AML-193 (cell line): ENCODE measurements at places on chromosomes 6 and 20.
A peak's percentile ranks its signal among the peaks of the same experiment; 100 is the strongest.

- peak; percentile 85 for DNase-seq
Measured at GRCh38 chr20:44960103-44960852, at the start of gene TOMM34. Gene TOMM34 (minus strand): TSS chr20:44960397. CDS start chr20:44960333, 64 bp downstream.

GRCh38 chr6:51570168-51570921 lies 517.1 kb downstream of the PKHD1 start:
- DNase-seq = no peak

- peak; percentile 85 for DNase-seq
Measured at GRCh38 chr6:18215436-18215835, 48.9 kb downstream of the DEK start.

DNA sequence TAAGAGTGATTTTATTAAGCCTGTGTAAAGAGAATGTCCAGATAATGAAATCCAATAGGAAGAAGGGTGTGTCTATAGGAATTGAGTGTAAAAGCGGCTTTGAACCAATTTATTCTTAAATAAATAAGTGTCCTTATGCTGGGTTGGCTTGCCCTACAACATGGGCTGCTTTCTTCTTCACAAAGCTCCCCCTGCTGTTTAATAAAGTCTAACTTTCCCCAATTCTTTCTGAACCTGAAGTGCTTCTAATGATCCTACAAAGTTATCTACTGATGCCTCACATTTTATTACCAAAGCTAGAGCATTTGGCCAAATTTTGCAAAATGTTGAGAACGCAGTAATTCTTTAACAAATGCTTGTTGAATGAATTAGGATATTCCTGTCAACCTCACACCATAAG lies 36.3 kb upstream of the SIRT5 start:
- peak; percentile 74 for DNase-seq

DNA sequence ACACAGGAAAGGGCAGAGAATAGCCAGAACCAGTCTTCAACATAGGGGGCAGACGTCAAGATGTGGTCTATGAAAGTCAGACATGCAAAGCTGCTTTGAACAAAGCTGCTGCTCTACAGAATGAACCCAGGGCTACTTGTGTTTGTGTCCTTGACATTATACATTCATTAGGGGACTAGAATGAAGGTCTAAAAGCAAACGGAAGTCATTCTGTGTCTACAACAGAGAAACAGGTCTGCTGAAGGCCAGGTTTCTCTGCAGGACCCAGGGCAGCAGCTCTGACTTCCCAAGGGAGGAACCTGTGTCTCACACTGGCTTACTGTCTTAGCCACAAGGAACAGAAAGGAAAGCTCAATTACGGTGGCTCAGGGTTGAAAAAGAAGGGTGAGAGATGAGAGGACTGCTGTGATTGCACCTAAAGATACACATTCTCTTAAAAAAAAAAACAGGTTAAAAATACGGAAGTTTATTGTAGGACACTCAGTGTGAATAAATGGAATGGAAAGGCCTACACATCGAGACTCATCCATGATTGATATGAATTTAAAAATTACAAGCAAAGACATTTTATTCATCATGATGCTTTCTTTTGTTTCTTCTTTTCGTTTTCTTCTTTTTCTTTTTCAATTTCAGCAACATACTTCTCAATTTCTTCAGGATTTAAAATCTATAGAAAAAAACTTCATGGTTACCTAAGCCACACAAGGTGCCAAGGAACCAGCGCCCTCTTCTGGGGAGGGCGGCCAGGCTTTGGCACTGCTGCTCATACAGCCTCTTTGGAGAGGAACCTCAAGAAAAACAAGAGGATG lies 6.7 kb downstream of the PSMA7 start:
- peak; percentile 72 for DNase-seq

- no peak for DNase-seq
Measured at GRCh38 chr20:20799716-20800312, 87.4 kb upstream of the RALGAPA2 start.

DNA sequence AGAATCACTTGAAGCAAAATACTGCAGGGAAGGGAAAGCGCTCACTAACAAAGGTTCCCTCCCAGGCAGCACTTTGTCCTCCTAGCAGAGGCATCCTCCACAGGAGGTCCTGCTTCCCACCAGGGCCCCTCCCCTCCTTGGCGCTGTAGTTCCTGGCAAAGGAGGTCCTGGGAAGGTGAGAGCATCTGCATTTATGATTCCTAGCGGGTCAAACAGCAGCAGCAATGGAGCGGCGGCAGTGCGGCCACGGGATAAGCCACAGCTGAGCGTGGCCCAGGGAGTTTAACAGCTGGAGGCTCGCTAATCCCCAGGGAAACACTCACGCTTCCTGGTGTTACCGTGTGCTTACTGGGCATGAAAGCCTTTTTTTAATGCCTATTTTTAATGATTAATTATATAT lies 185.8 kb downstream of the TTLL2 start:
- no peak for DNase-seq

DNA sequence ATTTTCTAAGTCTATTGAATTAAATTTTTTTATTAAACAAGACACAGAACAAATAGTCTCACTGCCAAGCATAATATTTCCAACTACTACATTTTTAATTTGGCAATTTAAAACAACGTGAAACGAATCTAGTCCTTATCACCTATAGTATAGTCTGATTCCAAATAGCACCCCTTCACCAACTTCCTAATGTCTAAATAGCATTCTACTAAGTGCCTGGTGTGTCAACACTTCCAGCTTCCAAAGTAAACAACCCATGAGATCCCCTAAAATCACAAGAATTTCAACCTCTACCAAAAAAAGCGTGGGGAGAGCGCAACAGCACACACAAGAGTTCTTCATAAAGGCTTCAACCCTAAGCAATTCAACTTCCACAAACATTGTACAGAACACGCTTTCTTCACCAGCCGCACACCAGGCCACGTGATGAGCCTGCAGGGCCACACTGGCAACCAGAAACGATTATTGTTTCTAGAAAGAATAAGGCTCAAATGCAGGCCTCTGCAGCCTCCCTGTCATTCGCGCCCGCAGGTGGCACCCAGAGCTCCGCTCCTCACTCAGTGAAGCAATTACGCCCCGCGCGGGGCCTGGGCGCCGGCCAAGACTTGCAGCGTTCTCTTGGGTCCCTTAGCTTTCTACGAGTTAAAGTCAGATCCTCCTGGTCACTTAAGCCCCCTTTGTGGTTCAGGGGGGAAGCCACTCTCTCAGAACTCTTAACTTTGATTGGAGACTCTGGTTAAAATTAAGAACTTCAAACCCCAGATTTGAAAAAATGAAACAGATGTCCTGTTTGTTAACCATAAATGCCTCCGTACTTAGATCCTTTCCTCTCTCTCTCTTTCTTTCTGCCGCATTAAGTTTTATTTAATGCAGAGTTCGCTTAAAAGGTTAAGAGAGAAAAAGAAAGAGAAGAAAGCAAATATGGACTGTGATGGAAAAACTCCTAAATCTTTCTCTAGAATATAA lies 18.3 kb downstream of the SIM1 start:
- DNase-seq = no peak

DNA sequence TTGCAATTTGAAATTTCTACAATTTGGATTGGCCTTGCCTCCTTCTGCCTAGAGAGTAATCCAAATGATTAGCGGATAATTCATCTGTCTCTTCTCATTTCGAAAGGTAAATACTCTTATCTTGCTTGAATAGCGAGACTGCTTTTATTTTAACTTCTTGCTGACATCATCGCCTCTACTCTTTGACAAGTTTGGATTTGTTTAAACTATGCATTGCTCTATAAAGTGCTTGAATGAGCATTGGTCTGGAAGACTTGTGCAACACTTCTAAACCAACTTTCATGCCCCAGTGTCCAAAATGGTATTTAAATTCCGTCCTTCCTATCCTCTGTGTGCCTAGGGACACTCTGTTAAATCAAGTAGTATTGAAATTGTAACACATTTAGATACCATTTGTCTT lies 384.1 kb upstream of the SLC35B3 start:
- DNase-seq = no peak

- DNase-seq = no peak
Measured at GRCh38 chr20:58656831-58657230, 5.7 kb downstream of the STX16 start.

DNA sequence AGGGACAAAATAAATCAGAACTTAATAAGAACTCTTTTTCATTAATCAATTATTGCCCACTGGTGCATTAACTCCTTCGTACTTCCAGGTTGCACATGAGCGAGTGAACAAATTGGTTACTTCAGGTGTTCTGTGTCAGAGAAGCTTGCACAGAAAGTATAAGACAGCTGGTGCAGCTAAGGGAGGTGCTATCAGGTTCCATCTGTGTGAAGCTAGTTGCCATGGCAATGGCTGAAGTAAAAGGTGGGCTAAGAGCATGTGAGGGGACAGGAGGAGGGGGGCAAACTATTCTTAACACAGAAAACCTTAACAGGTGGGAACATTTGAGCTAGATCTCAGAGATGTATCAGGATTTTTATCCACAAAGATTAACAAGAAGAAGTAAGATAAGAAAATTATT lies 81.6 kb downstream of the MANEA start:
- DNase-seq = no peak

GRCh38 chr6:37690964-37691735 lies 6.5 kb downstream of the MDGA1 start:
- DNase-seq = no peak

DNA sequence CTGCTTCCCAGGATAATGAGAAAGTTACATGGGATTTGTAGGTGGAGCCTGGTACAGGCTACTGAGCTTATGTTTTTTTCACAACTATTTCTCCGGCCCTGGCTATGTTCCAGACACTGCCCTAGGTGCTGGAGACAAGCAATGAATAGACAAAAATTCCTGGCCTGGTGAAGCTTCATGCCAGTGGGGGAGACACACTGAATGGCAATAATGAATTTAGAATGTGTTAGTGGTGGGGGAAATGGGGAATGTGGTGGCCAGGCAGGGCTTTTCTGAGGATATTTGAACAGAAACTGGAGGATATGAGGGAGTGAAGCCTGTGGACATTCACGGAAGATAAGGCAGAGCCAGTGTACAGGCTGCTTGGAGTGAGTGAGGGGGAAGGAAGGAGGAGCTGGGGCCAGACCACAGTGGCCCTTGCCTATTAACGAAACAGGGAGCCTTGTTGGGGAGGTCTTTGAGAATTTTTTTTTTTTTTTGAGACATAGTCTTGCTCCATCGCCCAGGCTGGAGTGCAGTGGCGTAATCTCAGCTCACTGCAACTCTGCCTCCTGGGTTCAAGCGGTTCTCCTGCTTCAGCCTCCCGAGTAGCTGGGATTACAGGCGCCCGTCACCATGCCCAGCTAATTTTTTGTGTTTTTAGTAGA lies 6.6 kb downstream of the FOXS1 start:
- no peak for DNase-seq

DNA sequence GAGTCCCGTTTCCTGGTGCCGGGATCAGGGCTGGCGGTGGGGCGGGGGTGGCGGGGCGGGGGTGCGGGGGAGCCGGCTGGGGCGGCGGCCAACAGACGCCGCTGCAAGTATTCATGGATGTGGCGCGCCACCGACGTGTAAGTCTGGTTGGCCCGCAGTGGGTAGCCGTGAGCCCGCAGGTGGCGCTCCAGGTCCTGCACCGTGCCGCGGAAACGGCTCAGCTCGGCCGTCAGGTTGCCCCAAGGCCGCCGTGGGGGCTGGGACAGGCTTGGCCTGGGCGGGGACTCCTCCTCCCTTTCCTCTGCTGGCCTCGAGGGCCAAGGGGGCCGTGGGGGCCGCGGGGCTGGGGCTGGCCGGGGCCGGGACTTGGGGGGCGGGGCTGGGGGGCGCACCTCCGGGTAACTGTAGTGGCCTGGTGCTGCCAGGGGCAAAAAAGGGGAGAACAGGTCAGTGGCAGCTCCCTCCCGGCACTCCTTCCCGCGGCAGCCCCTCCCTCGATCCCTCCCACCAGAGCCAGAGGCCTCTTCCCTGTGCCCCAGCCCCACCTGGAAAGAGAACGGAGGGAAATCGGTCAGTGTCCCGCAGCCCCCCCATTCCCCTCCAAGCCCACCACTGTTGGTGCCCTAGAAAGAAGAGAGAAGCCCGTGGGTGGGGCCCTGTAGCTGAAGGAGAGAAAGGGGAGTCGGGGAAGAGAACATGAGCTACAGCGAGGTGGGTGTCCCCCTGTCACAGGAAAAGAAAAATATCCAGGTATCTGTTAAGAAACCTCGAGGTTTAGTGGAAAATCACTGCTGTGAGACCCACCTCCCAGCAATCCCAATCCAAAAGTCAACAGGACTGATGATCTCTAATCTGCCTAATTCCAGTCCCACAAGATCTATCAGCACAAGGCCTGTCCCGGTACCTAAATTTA lies 21.3 kb downstream of the TNXB start:
- DNase-seq = peak; percentile 69

- DNase-seq = peak; percentile 79
Measured at GRCh38 chr6:30547454-30547853, 8.8 kb downstream of the GNL1 start.

GRCh38 chr6:90770778-90771177 lies 183.9 kb upstream of the MAP3K7 start:
- DNase-seq = no peak

GRCh38 chr6:119511024-119511423 lies 161.5 kb upstream of the MAN1A1 start:
- no peak for DNase-seq

- peak; percentile 9 for DNase-seq
Measured at GRCh38 chr6:45822246-45822812, 193.3 kb downstream of the CLIC5 start.

DNA sequence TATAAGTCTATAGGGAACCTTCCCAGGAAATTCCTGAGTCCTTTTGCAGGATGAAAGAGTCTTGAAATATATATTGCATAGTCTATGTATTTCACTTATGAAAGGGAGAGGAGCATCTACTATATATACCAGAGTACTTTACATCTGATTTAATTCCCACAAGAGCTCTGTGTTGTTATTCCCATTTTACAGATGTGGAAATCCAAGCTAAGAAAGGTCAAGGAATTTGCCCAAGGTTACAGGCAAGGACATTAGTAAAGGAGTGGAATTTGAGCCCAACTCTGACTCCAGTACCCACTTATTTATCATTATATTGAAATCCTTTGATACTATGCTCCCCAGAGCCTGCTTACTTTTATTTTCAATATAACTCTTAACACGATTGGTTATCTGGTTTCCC lies 2.6 kb downstream of the SESN1 start:
- DNase-seq = no peak

- peak; percentile 33 for DNase-seq
Measured at GRCh38 chr6:2766767-2767656, 1.8 kb downstream of the WRNIP1 start.

DNA sequence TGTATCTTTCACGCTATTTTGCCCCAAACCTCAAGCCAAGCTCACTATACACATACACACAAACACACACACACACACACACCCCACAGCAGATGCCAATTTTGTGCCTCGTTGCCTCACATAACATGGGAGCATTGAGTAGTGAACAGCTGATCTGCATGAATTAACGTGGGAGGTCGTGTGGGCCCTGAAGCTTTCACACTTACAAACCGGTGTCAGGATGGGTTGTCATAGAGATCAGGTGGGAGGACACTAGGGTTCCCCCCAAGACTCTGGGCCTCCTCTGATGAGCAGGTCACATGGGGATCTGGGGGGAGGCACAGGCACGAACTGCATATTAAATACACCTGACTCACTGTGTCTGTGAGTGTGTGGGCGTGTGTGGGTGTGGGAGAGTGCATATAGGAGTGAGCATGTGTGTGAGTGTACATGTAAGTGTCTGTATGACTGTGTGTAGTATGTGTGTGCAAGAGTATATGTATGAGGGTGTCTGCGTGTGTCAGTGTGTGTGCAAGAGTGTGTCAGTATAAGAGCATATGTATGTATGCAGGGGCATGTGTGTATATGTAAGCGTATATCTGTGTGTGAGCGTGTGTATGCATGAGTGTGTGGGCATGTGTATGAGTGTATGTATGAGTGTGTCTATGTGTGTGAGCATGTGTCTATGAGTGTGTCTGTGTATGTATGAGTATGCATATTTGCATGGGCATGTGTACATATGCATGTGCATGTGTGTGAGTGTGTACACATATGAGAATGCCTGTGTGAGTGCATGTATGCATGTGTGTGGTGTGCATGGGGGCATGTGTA lies 370.4 kb downstream of the PREX1 start:
- DNase-seq = no peak
